ENCODE measurements at places on chromosomes 5 and 9. TPM values are rescaled to one million over a fixed set of nuclear protein-coding genes. Genes with fewer than 3 reads are reported as not detected.

The NUP188 gene
- 26.2 TPM for total RNA-seq

The MARVELD2 gene
- 0.16 TPM for total RNA-seq

The CANX gene
- 543 TPM for total RNA-seq

The PRRX2 gene
- 21.5 TPM for total RNA-seq

Measured in bronchial smooth muscle cell (primary cell).